ENCODE measurements at places on chromosomes 2 and 18.

- DNase-seq: no peak
These were observed 52.4 kb downstream of the STK39 start for GRCh38 chr2:168194784-168195522.

GRCh38 chr2:29106980-29107388 lies 8.2 kb upstream of the CLIP4 start:
- DNase-seq: no peak

DNA sequence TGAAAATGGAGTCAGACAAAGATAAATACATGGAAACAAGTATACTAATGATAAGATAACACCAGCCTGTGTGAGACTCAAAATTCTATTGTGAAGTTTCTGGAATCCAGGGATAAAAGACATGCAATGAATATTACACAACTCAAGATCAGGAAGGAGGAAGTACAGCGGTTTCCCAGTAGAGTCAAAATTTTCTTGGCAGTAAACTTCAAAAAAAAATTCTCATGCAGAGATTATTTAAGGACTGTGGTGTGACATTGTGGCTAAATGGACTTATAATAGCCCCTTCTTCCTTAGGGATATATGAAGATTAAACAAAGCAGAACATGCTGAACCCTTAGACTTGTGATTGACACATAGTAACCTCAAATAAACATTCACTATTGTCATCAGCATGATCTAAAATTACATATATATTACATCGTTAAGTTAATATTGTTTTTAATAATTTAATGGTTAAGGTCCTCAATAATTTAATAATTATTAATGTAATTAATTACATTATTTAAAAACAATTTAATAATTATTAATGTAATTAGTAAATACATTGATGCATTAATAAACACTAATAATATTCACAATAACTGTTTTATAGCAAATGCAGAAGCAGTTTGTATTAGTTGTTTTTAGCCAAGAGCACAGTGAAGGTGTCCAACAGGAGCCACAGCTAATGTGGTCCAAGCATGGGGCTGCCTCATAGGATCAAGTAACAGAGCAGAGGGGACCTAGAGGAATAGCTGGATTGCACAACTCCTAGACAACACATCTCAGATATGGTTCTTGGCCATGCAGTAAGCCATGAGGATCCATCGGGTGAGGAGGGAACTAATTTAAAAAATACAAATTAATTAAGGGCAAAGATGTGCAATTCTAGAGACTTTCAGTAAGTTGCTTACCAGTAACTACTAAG lies 77.3 kb downstream of the POLE4 start:
- no peak for DNase-seq

DNA sequence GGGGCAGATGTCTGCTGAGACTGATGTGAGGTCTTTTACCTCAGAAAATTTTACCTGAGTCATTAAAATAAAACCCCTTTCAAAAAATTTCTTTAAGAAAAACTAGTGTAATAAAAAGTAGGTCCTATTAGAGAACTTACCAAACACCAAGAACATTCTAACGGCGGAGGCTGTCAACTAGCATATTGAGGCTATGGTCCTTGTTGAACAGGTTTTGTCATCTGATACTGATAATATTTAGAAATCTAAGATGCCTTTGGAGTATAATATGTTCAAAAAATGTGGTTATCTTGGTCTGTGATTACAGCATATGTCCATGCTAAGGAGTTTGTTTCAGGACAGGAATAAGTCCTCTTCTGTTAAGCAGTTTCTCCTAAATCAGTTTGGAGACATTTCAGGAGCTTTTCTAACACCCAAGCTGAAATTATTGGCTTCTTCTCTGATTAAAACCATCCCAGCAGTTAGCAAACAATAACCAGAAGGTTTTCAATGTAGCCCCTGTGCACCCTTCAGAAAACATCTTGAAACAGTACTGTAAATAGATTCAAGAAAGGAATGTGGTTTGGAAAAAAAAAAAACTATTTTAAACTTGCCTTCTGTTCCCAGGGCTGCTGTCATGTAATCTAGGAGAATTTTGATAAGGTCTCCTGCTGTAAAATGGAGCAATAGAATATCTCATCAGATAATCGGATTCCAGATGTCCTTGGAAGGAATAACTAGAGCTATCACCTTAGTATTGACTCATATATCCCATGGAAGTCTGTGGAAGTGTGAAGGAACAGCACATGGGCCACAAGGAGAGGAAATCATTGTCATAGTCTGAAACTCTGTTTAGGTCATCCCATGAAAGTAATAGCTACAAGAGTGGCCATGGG lies 58.7 kb upstream of the B3GNT2 start:
- no peak for DNase-seq

DNA sequence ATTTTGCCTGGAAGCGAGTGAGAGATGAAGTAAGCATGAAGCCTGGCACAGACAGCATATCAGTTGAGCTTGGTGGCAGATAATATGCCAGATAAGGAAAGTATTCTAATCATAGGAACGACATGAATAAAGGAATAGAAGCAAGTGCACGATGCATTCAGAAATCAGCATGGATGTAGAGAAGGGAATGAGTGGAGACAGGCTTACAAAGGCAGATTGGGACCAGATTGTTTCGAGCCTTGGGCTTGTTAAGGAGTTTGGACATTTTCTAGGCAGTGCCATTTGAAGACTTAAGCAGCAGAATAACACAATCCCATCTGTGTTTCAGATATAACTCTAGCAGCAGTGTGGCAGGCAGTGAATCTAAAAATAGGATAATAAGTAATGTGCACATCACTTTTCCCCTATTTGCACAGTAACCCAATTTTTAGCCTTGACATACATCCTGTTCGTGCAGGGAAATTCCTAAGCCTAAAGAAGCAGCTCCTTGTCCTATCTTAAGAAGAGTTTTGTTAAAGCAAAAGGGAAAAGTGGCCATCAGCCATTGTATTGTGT lies 450.2 kb downstream of the PLCL1 start:
- no peak for DNase-seq

DNA sequence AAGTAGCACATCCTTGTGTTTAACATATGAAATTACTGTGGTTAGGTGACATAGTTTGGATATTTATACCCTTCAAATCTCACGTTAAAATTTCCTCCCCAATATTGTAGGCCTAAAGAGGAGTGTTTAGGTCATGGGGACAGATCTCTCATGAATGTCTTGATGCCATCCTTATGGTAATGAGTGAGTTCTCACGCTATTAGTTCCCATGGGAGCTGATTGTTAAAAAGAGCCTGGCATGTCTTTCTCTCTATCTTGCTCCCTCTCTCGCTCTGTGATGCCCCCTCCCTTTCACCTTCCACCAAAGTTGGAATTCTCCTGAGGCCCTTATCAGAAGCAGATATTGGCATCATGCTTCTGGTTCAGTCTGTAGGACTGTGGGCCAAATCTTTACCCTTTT lies 660.1 kb downstream of the ADCYAP1 start:
- DNase-seq: no peak

- DNase-seq: no peak
These were observed 143.4 kb downstream of the TMEM17 start for GRCh38 chr2:62362561-62362960.

DNA sequence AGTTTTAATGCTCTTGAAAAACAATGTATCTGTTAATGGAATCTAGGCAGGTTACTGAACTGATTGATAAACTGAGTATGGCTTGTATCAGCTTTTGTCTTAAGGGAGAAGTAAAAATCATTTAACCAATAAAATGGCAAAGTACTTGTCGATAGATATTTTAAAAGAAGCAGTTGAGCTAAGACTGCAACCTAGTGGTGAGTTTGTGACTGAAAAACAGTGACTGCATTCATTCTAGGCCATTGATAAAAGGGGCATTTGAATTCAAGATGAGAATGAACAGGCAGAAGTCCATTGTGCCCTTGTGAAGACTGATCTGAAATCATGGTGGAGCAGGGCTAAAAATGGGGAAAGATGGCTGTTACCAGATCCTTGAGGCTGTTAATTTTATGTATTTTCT lies 59.4 kb upstream of the MSTN start:
- DNase-seq: peak; percentile 34

DNA sequence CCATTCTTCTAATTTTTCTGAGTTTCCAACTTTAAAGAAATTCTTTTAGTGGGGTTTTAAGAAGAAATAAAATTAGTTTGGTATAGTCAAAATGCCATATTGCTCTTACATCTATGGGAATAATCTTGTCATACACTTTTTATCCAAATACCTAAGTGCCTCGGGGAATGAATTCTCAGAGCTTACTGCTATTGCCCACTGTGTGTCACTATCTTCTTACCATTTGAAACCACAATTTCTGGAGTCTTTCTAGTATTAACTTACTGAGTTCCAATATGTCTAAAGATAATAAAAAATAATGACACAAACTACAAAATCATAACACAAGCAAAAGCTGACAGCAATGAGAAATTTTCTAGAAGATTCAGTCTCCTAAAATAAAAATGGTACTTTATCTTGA lies 23.7 kb upstream of the DNAH6 start:
- no peak for DNase-seq

- DNase-seq: no peak
These were observed 2.3 kb downstream of the FOSL2 start for GRCh38 chr2:28394997-28395333.

- peak; percentile 11 for DNase-seq
These were observed 193.0 kb downstream of the RAB3GAP1 start for GRCh38 chr2:135245071-135245470.

DNA sequence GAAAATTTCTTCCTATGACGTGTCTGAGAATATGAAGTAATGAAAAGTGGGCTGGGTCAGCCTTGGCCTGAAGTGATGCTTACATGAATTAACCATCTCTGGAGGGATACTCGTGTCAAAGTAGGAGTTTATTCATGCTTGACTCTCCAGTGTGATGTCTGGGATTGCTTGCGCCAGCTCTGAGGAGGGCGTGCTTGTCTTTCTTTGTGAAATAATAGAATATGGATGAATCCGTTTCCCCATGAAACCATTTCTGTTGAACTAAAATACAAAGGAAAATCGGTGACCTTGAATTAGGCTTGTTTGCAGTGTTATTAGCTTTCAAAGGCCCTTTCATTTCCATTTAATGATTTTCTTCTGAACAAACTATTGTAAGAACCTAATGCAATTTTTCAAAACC lies 77.9 kb downstream of the EML6 start:
- no peak for DNase-seq

DNA sequence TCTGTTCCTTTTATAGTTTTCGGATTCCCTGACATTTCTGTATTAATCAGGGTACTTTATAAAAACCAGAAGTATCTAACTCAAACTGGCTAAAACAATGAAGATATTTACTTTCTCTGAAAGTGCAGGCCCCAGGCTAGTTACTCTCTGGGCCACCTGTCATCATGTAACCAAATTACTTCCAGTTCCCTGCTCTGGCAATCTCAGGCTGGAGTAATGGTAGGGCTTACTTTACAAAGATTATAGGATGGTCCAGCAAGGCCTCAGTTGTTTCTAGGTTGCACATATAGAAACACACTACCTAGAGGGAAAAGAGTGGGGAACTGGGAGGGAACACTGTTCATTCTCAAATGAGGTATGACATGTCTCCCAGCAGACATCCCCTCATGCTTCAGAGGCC lies 74.8 kb downstream of the CHST9 start:
- no peak for DNase-seq

GRCh38 chr2:74756356-74756890 lies 77.5 kb upstream of the HK2 start:
- no peak for DNase-seq

DNA sequence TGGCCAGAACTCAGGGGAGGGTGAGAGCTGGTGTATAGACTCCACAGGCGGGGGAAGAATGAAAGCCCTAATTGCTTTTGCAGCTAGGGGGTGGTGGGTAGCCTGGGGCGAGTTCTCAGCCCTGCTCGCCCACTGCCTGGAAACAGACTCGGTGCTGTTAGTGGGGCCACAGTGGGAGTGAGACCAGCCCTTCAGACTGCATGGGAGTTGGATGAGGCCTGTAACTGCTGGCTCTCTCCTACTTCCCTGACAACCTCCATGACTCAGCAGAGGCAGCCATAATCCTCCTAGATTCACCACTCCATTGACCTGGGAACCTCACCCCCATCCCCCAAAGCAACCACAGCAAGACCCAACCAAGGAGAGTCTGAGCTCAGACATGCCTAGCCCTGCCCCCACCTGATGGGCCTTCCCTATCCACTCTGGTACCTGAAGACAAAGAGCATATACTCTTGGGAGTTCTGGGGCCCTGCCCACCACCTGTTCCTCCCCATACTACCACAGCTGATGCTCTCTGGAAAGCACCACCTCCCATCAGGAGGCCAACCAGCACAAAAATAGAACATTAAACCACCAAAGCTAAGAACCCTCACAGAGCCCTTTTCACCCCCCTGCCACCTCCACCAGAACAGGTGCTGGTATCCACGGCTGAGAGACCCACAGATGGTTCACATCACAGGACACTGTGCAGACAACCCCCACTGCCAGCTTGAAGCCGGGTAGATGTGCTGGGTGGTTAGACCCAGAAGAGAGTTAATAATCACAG lies 226.3 kb downstream of the EIPR1 start:
- no peak for DNase-seq
